Transverse colon (tissue), 4 donors: ENCODE measurements at places on chromosomes 11 and 22. TPM values are rescaled to one million over a fixed set of nuclear protein-coding genes. Genes with fewer than 3 reads are reported as not detected.

Gene GPR152
- total RNA-seq, result not detected

DNA sequence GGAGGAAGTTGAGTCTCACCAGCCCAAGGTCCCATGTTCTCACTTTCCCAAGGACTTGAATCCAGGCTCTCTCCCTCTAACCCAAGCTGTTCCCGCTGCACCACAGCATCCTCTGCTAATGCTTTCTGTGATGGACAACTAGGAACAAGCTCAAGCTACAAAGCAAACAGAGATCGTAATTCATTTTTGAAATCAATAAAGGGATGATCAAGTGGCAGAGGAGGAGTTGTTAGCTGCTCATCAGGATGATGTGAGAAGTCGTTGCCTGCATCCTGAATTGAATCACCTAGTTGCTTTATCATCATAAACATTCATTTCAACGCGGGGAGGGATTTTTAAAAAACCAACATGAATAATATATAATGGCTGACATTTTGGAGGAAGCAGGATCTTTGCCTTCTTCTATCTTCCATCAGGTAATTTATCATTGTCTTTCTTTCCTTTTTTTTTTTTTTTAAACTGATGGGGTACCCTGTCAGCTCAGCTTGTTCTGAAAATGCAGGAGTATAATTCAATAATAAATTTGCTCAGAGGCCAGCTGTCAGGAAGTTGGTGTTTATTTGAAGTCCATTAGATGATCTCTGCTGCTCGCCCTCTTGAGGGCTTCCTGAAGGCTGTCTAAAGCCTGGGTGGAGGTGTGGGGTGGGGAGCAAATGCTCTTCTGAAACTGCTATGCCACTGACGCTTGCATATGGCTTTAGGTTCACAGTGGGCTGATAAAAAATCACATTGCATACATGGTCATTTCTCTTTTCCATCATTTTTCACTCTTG is 174.4 kb upstream of the NARS2 start:
- no peak for DNase-seq

- no peak for DNase-seq
Observed at GRCh38 chr11:78248191-78248590, 59.5 kb downstream of the USP35 start.

- DNase-seq, result no peak
Observed at GRCh38 chr11:71999362-71999761, 653 bp downstream of the IL18BP start.

Gene YAP1
- total RNA-seq, result 163 TPM
